ENCODE measurements at places on chromosomes 2 and 18.

DNA sequence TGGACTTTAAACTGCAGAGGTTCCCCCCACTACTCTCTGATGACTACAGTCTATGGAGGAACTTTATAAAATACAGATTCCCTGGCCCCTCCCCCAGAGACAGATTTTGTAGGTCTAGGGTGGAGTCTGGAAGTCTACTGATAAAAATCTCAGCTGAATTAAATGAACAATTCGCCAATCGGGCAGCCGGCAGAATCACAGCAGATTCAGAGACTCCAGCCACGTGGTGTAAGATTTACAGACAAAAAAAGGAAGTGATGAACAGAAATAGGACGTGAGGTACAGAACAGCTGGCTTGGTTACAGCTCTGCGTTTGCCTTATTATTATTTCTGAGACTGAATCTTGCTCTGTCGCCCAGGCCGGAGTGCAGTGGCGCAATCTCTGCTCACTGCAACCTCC, 21.4 kb upstream of the MTA3 start:
- DNase-seq = no peak

DNA sequence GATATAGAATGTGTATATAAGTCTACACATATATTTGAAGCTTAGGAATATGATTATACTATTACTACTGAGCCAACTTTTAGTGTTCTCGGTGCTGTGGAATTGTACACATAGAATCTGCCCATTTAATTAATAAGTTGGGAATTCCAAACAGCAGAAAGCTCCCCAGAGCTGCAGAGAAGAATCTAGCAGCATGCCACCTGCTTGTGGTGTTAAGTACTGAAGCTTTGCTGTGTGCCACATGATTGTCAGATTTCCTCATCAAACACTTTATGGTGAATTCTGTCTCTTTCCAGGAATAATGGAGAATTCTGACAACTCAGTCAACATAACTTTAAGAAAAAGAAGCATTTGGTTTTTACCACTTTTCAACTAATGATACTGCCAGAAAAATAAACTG, 117.8 kb downstream of the WDSUB1 start:
- DNase-seq = no peak

DNA sequence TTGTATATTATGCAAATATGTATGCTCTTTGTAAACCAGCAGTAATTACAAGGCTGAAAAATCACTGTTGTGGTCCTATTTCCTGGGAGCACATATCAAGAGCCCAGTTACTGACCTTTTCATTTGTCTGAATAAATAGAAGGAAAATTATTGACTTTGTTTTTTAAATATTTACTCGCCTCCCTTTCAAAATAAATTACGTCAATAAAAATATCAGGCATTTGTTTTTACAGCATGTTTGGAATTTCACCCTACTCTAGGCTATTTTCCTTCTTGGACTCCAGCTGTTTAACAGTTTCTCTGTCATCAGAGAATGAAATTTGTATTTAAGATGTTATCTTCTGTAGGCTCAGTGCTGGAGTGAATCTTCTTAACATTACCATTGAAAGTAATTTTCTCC, 59.9 kb upstream of the LRATD1 start:
- no peak for DNase-seq

GRCh38 chr2:84338069-84338468, 121.0 kb downstream of the SUCLG1 start:
- no peak for DNase-seq

DNA sequence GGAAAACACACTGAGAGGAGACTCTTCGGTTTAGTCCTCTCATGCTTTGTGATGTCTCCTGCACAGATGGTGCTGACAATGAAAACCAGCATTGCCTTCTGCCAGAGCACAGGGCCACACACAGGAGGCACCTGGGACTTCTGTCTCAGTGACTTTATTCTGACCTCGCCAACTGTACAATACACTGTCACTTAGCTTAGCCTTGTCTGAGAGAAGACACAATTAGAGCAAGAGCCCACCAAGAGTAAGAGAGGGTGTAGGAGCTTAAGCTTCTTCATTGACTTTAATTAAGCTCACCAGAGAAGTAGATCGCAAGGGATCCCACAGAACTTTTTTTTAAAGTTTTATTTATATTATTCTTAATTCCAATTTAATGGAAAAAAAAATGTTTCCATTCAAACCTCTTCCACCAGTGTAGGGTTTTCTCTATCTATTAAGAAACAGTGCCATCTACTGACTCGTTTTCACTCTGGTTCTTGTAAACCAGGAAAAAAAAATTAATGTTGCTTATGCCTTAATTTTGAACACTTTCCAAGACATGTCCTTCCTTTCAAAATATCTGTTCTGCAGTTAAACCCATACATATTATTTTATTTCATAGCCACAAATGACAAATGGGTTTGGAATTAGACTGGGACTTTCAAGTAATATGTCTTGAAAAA, 42.4 kb upstream of the DDX18 start:
- no peak for DNase-seq
